ENCODE measurements at places on chromosomes 16 and 17.
A peak's percentile ranks its signal among the peaks of the same experiment; 100 is the strongest.

GRCh38 chr16:81632392-81633146, 146.5 kb upstream of the PLCG2 start:
- DNase-seq, result peak; percentile 68

- no peak for DNase-seq
These were observed 964.4 kb upstream of the GOT2 start for GRCh38 chr16:59698346-59699020.

GRCh38 chr16:8183176-8184099, 406.9 kb downstream of the TMEM114 start:
- no peak for DNase-seq

- no peak for DNase-seq
These were observed 107.9 kb downstream of the AIPL1 start for GRCh38 chr17:6327007-6327406.

GRCh38 chr17:45428931-45429338, 3.7 kb downstream of the ARHGAP27 start:
- DNase-seq, result no peak

- no peak for DNase-seq
These were observed 673.2 kb upstream of the SOX9 start for GRCh38 chr17:71447644-71448043.

DNA sequence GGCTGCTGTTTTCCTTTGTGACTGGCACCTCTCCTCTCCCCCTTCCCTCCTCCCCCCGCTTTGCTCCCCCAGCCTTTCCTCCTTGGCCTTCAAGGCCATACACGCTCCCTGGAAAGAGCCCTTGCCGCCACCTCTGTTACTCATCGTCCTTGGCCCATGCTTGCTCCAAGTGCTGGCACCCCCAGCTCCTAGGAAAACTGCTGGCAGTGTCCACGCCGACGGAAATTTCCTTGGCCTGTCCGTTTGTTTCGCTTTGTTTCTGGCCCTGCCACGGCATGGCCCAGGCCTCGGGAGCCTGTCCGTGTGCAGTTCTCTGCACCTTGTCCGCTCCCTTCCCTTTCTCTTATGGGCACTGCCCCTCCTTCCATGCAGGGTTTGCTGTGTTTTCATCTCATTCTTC, 18.0 kb downstream of the CA5A start:
- no peak for DNase-seq

DNA sequence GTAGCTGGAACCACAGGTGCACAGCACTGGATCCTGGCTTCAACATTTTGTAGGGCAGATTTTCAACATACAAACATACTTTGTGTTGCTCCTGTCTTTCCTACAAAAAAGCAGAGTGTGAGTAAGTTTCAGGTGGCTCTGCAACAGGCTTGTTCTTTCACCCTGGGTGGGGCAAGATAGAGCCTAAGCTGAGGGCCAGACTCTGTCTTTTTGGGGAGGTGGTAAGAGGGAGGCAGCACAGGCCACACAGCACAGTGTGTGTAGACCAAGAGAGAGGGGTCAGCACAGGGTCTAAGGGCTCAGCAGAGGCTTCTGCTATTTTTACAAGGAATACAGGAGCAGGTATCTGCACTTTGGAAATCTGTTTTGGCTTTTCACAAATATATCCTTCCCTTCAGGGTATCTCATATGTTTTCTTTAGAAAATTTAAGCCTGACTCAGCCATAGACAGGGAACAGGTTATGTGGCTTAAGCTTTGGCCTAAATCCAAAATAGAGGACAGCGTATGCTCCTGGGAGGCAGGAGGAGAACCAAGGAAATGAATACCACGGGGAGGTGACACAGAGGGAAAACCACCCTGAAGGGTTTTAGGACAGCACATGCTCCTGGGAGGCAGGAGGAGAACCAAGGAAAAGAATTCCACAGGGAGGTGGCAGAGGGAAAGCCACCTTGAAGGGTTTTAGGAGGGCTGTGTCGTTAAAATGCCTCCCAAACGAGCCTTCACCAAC, 21.6 kb downstream of the EMC8 start:
- no peak for DNase-seq
